Stomach (tissue), 19 donors: ENCODE measurements at places on chromosomes 7 and 10. TPM values are rescaled to one million over a fixed set of nuclear protein-coding genes. Genes with fewer than 3 reads are reported as not detected.

The PSPH gene
- total RNA-seq: 3.8 TPM

The PLA2G12B gene
- total RNA-seq: not detected

The GNGT1 gene
- total RNA-seq: not detected

The TCAF2 gene
- total RNA-seq: 2.6 TPM

The HILPDA gene
- total RNA-seq: not detected

The LIPN gene
- not detected for total RNA-seq

The CLRN3 gene
- total RNA-seq: 15.4 TPM

The GPR158 gene
- total RNA-seq: not detected

The LRWD1 gene
- total RNA-seq: 4.5 TPM

The INHBA gene
- total RNA-seq: not detected
